ENCODE measurements at places on chromosomes 7 and 10. TPM values are rescaled to one million over a fixed set of nuclear protein-coding genes. Genes with fewer than 3 reads are reported as not detected.

The NUTM2B gene
- 2.0 TPM for polyA plus RNA-seq

The PSD gene
- polyA plus RNA-seq, result 9.3 TPM

The CALHM1 gene
- polyA plus RNA-seq, result 0.05 TPM

The ZKSCAN5 gene
- 16.8 TPM for polyA plus RNA-seq

The USP54 gene
- polyA plus RNA-seq, result 54.6 TPM

The MYO3A gene
- 10.2 TPM for polyA plus RNA-seq

The CASP2 gene
- 69.9 TPM for polyA plus RNA-seq

The CCDC172 gene
- not detected for polyA plus RNA-seq

The CPN1 gene
- polyA plus RNA-seq, result 3.0 TPM

The NEUROG3 gene
- not detected for polyA plus RNA-seq

The YWHAG gene
- 126 TPM for polyA plus RNA-seq

The LRRN3 gene
- polyA plus RNA-seq, result 4.3 TPM

The CCNJ gene
- 21.4 TPM for polyA plus RNA-seq

The CLRN3 gene
- 22.5 TPM for polyA plus RNA-seq

The ACSM6 gene
- polyA plus RNA-seq, result 0.86 TPM

The TLX1 gene
- not detected for polyA plus RNA-seq

The NKX1-2 gene
- not detected for polyA plus RNA-seq

The ANKRD61 gene
- polyA plus RNA-seq, result 3.4 TPM

The PRSS37 gene
- polyA plus RNA-seq, result 0.73 TPM

The CDH23 gene
- polyA plus RNA-seq, result 0.90 TPM

The GPR141 gene
- polyA plus RNA-seq, result not detected

The CHAT gene
- 0.13 TPM for polyA plus RNA-seq

The CALY gene
- 0.12 TPM for polyA plus RNA-seq

The GPR146 gene
- polyA plus RNA-seq, result 2.5 TPM

The SLC26A5 gene
- 0.75 TPM for polyA plus RNA-seq

The TMEM184A gene
- polyA plus RNA-seq, result 6.1 TPM

The GDI2 gene
- 336 TPM for polyA plus RNA-seq

The PON1 gene
- 0.33 TPM for polyA plus RNA-seq

The HKDC1 gene
- polyA plus RNA-seq, result 15.3 TPM

The TFR2 gene
- 0.93 TPM for polyA plus RNA-seq

The GALNT17 gene
- 3.1 TPM for polyA plus RNA-seq

The CFAP58 gene
- polyA plus RNA-seq, result 0.47 TPM

The SPAM1 gene
- polyA plus RNA-seq, result 0.10 TPM

The SYCE1 gene
- polyA plus RNA-seq, result 0.42 TPM
